ENCODE measurements at places on chromosomes 4 and X.

GRCh38 chr4:26715636-26716242, 131.9 kb downstream of the TBC1D19 start:
- no peaks in the 10 kb centered on the region for H3K36me3 ChIP-seq
- no peaks in the 10 kb centered on the region for H3K27me3 ChIP-seq

DNA sequence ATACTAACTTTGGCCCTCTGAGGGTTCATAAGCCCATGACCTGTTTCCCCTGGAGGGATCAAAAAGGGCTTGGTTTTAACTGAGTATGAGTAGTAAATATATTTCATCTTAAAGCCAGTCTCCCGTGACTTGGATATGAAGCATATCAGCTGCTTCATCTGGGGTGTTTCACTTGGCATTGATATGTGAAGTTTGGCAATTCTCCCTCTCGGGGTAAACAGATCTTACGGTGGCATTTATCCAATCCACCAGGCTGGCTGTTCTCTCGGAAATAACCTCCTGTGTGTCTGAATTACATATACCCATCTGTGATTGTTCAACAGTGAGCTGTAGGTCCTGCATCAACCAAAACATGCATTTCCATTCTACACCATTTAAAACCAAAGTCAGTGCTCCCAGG, 130.7 kb downstream of the ADAM29 start:
- H3K27ac ChIP-seq, result no peak overlapping the region
- DNase-seq, result no peak
- no peaks in the 10 kb centered on the region for H3K4me1 ChIP-seq
- no peak overlapping the region for H3K4me3 ChIP-seq
- H3K27me3 ChIP-seq, result no peaks in the 10 kb centered on the region
- H3K36me3 ChIP-seq, result no peaks in the 10 kb centered on the region

DNA sequence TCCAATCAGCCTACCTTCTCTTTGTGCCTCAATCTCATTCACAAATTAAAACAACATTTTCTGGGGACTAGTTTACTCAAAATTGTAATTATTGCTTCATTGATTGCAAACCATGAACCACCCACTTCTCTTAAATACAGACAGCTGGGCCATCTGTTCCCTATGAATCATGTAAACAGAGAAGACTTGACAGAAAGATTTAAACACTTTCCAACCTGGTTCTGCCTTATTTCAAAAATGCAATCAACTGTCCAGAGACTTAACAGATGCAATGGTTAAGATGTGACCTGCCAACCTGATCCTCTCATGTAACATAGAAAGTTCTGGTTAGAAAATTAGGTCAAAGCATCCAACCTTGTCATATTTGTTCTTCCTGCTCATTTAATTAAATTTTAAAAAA, 20.8 kb upstream of the SERTM2 start:
- H3K27ac ChIP-seq, result no peak overlapping the region
- DNase-seq, result no peak
- no peaks in the 10 kb centered on the region for H3K27me3 ChIP-seq
- no peaks in the 10 kb centered on the region for H3K4me1 ChIP-seq
- no peaks in the 10 kb centered on the region for H3K36me3 ChIP-seq
- no peak overlapping the region for H3K4me3 ChIP-seq

DNA sequence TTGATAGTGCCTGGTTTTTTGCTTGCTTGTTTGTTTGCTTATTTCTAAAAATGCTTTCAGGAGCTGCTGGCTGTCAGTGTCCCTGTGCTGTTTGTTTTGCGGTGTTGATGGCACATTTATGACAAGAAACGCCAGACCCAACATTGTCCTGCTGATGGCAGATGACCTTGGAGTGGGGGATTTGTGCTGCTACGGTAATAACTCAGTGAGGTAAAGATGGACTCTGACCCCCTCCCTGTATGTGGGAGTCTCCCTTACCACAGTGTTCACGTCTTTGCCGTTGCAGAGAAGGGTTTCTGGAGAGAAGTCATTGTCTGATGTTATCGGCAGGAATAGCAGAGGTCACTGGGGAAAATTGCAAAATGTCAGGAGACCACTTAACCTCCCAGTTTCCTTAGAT, at the start of gene ARSH:
TSS of gene ARSH (plus strand) at position 52 of the 400 bp plus-strand sequence. CDS start at position 119, 67 bp downstream.
- no peak within 1 kb of the TSS for H3K4me3 ChIP-seq
- H3K4me1 ChIP-seq, result no peaks in the 10 kb centered on the region
- no peak for DNase-seq
- H3K27me3 ChIP-seq, result no peaks in the 10 kb centered on the region
- H3K27ac ChIP-seq, result no peak within 1 kb of the TSS

GRCh38 chr4:4831825-4832224, 27.6 kb upstream of the MSX1 start:
- DNase-seq, result no peak
- no peak overlapping the region for H3K27ac ChIP-seq
- no peaks in the 10 kb centered on the region for H3K4me1 ChIP-seq
- H3K36me3 ChIP-seq, result no peaks in the 10 kb centered on the region

- no peak for DNase-seq
- no peak overlapping the region for H3K27ac ChIP-seq
- no peak overlapping the region for H3K4me3 ChIP-seq
- H3K27me3 ChIP-seq, result no peaks in the 10 kb centered on the region
- no peaks in the 10 kb centered on the region for H3K36me3 ChIP-seq
These were observed 111.1 kb upstream of the ACSL4 start for GRCh38 chrX:109843963-109844751.

GRCh38 chr4:95190751-95191436, 357.9 kb downstream of the UNC5C start:
- H3K4me1 ChIP-seq, result peaks cover 2% of the 10 kb centered on the region
- H3K27ac ChIP-seq, result no peak overlapping the region
- DNase-seq, result no peak
- H3K27me3 ChIP-seq, result no peaks in the 10 kb centered on the region
- no peaks in the 10 kb centered on the region for H3K36me3 ChIP-seq

GRCh38 chr4:6002492-6002833, 15.8 kb downstream of the C4orf50 start:
- H3K4me1 ChIP-seq, result no peaks in the 10 kb centered on the region
- no peak overlapping the region for H3K27ac ChIP-seq
- H3K36me3 ChIP-seq, result no peaks in the 10 kb centered on the region
- no peak overlapping the region for H3K4me3 ChIP-seq
- peaks cover 6% of the 10 kb centered on the region for H3K27me3 ChIP-seq

GRCh38 chr4:165751882-165752281, 121.2 kb upstream of the TLL1 start:
- no peaks in the 10 kb centered on the region for H3K27me3 ChIP-seq
- no peak for DNase-seq
- no peaks in the 10 kb centered on the region for H3K4me1 ChIP-seq

DNA sequence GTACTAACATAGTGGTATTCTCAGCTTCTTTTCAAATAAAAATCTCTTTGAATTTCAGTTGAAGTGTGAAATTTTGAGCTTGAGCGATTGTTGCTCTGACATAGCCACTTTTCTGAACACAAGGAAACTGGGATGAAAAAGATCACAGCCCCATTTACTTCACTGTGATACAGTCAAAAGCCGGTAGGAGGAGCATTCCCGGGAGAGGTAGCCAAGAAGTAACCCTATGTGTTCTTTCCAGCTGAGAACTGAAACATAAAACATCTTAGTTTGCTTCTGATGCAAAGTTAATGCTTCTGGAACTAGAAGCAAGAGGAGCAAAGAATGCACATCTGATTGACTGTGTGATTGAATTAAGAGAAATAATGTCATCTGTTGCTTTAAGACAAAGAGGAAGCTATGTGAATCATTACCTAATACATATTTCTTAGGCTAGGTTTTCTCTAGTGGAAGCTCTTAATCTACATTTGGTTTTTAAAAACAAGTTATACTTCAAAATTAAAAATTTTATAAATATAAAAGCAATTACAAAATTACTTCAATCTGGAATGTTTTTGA, 88.3 kb upstream of the UNC5C start:
- no peak overlapping the region for H3K27ac ChIP-seq
- H3K4me1 ChIP-seq, result no peaks in the 10 kb centered on the region
- H3K27me3 ChIP-seq, result no peaks in the 10 kb centered on the region
- DNase-seq, result no peak

GRCh38 chr4:13541720-13542576, 2.4 kb downstream of the NKX3-2 start:
- no peak overlapping the region for H3K4me3 ChIP-seq
- peaks cover 9% of the 10 kb centered on the region for H3K4me1 ChIP-seq
- no peaks in the 10 kb centered on the region for H3K36me3 ChIP-seq
- peaks cover 84% of the 10 kb centered on the region for H3K27me3 ChIP-seq

- H3K27me3 ChIP-seq, result no peaks in the 10 kb centered on the region
- no peak overlapping the region for H3K27ac ChIP-seq
- H3K36me3 ChIP-seq, result no peaks in the 10 kb centered on the region
- no peak for DNase-seq
These were observed 45.7 kb downstream of the ACOX3 start for GRCh38 chr4:8394806-8395205.

- H3K4me1 ChIP-seq, result peaks cover 2% of the 10 kb centered on the region
- peak overlapping the region; percentile 28 for H3K4me3 ChIP-seq
- H3K27ac ChIP-seq, result no peak overlapping the region
- H3K36me3 ChIP-seq, result no peaks in the 10 kb centered on the region
- DNase-seq, result no peak
These were observed 4.2 kb upstream of the LEF1 start for GRCh38 chr4:108172753-108173598.

DNA sequence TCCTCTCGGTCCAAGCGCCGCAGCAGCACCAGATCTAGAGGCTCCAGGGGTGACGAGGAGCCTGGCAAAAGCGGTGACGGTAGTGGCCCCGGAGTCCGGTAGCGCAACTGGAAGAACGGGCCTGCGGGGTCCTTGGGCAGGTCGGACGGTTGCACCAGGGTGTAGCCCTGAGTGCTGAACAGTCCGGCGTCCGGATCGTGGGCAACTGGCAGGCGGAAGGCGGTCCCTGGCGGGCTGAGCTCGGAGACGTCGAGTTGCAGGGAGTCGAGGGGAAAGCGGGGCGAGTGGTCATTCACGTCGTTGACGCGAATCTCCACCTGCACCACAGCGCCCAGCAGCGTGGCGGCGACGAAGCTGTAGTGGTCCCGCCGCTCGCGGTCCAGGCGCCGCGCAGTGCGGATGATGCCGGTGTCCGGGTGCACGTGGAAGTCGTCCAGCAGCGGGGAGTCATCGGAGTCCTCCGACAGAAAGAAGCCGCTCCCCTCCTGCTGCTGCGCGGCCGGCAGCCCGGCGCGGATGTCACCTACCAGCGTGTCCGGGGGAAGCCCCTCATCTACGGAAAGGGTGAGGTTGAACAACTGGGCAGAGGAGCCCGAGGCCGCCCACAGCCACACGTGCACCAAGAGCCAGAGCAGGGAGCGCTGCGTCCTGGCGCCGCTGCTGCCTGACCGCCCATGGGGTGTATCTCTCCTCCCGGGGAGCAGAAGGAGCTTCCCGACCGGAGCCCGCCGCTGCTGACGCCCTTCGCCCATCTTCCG, 837 bp downstream of the DCHS2 start:
- H3K36me3 ChIP-seq, result no peaks in the 10 kb centered on the region
- H3K27me3 ChIP-seq, result peaks cover 24% of the 10 kb centered on the region

DNA sequence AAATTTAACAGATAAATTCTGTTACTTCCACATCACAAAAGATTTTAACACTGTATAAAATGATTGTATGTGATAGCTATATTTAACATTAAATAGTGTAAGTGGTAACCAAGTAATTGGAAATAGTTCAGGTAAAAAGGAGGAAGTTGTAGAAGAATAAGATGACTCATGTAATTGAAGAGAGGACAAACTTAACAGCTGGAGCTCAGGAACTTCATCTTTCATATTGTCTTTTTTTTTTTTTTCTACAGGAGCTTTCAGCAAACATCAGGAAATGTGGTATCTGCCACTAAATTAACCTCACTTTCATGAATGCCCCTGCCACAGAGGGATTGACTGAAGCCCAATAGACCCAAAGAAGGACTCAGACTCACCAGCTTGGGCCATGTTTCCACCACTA, 188.4 kb upstream of the VEGFC start:
- no peaks in the 10 kb centered on the region for H3K27me3 ChIP-seq
- H3K4me1 ChIP-seq, result no peaks in the 10 kb centered on the region
- H3K4me3 ChIP-seq, result no peak overlapping the region
- H3K36me3 ChIP-seq, result no peaks in the 10 kb centered on the region

DNA sequence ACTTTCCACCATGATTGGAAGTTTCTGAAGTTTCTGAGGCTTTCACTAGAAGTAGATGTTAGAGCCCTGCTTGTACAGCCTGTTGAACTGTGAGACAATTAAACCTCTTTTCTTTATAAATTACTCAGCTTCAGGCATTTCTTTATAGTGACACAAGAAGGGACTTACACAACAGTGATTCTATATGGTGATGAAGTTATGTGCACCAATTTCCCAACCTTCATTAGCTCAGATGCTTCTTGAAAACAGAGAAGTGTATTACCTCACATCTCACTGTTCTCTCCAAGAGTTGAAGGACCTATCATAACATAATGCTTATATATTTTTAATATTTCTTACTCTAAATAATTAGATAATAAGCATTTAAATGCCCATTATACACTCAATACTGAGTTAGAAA, 202.1 kb upstream of the ANXA10 start:
- no peak overlapping the region for H3K4me3 ChIP-seq
- no peak overlapping the region for H3K27ac ChIP-seq
- H3K4me1 ChIP-seq, result no peaks in the 10 kb centered on the region
- H3K27me3 ChIP-seq, result no peaks in the 10 kb centered on the region

DNA sequence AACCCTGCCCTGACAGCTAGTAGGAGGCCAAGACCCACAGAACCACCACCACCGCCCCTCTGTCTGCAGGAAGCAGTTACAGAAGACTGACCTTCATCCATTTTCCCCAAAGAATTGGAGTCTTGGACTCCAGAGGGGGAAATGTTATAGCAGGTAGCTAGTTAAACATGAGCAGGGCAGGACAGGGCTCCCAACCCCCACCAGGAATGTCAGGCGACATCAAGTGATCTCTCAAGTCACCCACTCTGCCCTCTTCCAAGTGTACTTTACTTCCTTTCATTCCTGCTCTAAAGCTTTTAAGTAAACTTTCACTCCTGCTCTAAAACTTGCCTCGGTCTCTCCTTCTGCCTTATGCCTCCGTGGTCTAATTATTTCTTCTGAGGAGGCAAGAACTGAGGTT, 17.1 kb upstream of the AADAT start:
- DNase-seq, result no peak
- H3K4me3 ChIP-seq, result no peak overlapping the region

DNA sequence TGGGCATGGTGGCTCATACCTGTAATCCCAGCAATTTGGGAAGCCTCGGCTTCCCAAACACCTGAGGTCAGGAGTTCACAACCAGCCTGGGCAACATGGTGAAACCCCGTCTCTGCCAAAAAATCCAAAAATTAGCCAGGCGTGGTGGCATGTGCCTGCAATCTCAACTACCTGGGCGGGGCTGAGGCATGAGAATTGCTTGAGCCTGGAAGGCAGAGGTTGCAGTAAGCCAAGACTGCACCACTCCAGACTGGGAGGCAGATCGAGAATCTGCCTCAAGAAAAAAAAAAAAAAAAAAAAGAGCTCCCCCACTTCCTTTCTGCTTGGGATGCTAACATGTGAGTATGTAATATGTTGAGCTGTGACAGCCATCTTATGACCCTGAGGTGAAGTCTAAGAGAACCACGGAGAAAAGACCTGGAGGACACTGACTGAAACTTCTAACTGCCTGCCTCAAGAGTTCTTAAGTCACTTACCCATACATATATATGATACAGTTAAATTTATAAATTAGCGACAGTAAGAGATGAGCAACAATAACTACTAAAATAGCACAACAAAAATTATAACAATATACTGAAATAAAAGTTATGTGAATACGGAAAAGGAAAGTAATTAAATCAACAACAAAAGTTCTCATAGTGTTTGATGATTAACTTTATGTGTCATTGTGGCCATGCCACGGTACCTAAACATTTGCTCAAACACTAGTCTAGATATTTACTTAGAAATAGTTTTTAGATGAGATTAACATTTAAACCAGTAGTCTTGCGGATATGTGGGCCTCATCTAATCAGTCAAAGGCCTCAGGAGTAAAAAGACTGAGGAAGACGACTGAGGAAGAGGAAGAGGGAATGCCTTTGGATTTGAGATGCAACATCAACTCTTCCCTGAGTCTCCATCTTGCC, 178.3 kb downstream of the OPHN1 start:
- no peak overlapping the region for H3K4me3 ChIP-seq
- no peaks in the 10 kb centered on the region for H3K4me1 ChIP-seq
- H3K27me3 ChIP-seq, result no peaks in the 10 kb centered on the region
- H3K27ac ChIP-seq, result no peak overlapping the region
- no peak for DNase-seq
- H3K36me3 ChIP-seq, result no peaks in the 10 kb centered on the region

Data from iPS DF 6.9 (cell line).